ENCODE measurements at places on chromosomes 2 and 18. TPM values are rescaled to one million over a fixed set of nuclear protein-coding genes. Genes with fewer than 3 reads are reported as not detected.

The MARCO gene
- total RNA-seq: 1.8 TPM

The PCARE gene
- total RNA-seq: not detected

The CCDC121 gene
- 2.0 TPM for total RNA-seq

The MARCHF4 gene
- not detected for total RNA-seq

The CD226 gene
- total RNA-seq: 0.26 TPM

The TNFAIP6 gene
- 0.66 TPM for total RNA-seq

The MYO3B gene
- total RNA-seq: 0.81 TPM

The PAX8 gene
- 0.91 TPM for total RNA-seq

The KLHL29 gene
- total RNA-seq: 13.6 TPM

The DNMT3A gene
- 7.4 TPM for total RNA-seq

The IWS1 gene
- 22.7 TPM for total RNA-seq

The CD302 gene
- 19.7 TPM for total RNA-seq

The AGXT gene
- not detected for total RNA-seq

The KYNU gene
- 6.1 TPM for total RNA-seq

The SAG gene
- not detected for total RNA-seq

The C2orf66 gene
- 0.13 TPM for total RNA-seq

The CHMP3 gene
- 110 TPM for total RNA-seq

The RHBDD1 gene
- total RNA-seq: 24.1 TPM

The GNLY gene
- total RNA-seq: 1.3 TPM

The EN1 gene
- total RNA-seq: 19.3 TPM

The ALLC gene
- total RNA-seq: 1.1 TPM

The CRYBA2 gene
- total RNA-seq: not detected

The UGT1A7 gene
- 2.4 TPM for total RNA-seq

The SESTD1 gene
- 8.7 TPM for total RNA-seq

The SMPD4 gene
- 29.7 TPM for total RNA-seq

The UGT1A4 gene
- 1.0 TPM for total RNA-seq

The MAB21L4 gene
- total RNA-seq: 66.2 TPM

The RSAD2 gene
- total RNA-seq: not detected

The RAMP1 gene
- total RNA-seq: 8.6 TPM

The CHST9 gene
- 0.20 TPM for total RNA-seq

The DSG1 gene
- 1,949 TPM for total RNA-seq

The FEV gene
- not detected for total RNA-seq

The GAREM2 gene
- total RNA-seq: 0.32 TPM

The REG1B gene
- total RNA-seq: not detected

The MFF gene
- 79.3 TPM for total RNA-seq

The LOXL3 gene
- total RNA-seq: 1.5 TPM

The CCDC148 gene
- 0.55 TPM for total RNA-seq

The LRRC30 gene
- not detected for total RNA-seq

The CFAP65 gene
- not detected for total RNA-seq

The CD8B gene
- not detected for total RNA-seq
